ENCODE measurements at places on chromosomes 5 and 9.

DNA sequence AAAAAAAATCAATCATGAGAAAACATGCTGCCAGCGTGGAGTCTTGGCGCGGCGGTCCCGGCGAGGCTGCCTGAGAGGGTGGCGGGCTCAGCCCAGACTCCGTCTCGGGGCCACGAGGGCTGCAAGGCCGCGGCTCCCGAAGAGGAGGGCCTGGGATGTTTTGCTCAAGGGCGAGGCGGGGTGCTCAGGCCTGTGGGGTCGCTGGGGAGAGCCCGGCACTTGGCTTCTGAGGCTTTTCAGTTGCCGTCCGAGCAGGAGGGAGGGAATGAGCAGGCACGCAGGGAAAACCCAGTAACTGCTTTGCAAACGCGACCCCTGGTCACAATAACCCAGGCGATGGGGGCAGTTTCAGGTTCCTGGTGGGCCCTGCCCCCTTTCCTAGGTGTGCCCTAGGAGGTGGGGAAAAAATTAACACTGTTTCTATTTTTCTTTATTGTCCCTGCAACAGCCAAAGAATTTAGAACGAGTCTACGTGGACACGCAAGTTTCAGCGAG, 3.2 kb upstream of the IRX2 start:
- DNase-seq = no peak

DNA sequence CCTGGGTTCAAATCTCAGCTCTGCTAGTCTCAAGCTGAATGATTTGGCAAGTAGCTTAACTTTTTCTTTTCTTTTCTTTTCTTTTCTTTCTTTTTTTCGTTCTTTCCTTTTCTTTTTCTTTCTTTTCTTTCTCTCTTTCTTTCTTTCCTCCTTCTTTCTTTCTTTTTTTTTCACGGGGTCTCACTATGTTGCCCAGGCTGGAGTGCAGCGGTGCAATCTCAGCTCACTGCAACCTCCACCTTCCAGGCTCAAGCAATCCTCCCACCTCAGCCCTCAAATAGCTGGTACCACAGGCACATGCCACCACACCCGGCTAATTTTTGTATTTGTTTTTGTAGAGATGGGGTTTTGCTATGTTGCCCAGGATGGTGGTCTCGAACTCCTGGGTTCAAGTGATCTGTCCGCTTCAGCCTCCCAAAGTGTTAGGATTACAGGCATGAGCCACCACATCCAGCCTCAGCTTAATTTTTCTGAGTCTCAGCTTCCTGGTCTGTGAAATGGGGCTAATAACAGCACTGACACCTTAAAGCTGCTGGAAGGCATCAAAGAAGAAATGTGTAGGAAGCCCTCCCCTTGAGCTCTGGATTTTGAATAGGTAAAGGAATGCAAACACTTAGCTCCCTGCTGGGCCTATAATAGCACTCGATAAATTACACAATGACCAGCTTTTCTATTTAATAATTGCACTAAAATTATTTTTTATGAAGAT, 17.5 kb upstream of the PPARGC1B start:
- DNase-seq = no peak

DNA sequence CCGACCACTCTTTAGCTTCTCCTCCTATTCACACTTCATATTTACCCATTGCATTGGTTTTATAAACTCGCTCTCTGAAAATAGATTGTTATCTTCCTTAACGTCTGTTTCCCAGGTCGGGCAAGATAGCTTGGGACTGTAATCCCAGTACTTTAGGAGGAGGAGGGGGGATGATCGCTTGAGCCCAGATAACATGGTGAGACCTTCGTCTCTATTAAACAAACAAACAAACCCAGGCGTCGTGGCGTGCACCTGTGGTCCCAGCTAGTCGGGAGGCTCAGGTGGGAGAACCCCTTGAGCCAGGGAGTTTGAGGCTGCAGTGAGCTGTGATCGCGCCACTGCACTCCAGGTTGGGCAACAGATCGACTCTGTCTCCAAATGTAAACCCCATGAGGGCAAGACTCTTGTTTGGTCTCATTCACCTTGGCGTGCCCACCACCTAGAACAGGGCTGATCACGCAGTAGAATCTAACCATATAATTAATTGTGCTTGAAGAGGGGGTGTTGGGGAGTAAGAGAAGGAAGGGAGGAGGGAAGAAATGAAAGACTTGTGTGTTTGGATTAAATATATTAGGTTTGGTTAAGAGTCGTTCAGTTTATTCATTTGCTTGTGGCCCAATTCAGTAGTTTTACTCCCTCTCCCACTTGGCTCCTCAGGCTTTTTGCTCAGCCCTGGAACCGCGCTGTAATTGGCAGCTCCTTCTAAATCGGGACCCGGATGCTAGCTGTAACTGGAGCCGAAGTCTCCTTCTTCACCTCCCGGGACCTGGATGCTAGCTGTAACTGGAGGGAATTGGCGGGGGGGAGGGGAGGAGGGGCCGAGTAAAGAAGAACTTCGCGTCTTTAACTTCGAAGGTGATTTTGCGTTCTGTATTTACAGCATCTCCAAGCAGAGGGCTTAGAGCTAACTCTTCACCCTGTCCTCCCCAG, 24.9 kb downstream of the CDKN2A start:
- no peak for DNase-seq

DNA sequence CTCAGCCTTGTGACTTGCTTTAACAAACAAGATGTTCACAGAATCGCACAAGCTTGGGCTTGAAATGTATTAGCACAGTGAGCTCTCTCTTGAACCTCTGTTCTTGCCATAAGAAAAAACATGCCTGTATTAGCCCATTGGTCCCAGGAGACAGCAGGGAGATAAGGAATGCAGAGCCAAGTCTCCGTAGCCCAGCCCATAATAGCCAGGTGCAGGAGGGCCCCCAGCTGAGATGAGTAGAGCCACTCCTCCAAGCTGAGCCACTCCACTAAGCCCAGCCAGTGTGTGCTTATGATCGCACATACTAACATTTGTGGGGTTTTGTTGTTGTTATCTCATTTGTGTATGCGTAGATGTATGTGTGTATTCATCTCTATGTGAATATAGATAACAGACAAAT, 21.6 kb upstream of the SVEP1 start:
- no peak for DNase-seq
